Activated CD4-positive, alpha-beta T cell treated with anti-CD3 and anti-CD28 coated beads, Interleukin-2, amount 10 ng/mL, durations not matched to agents 24 days and 14 days (primary cell): ENCODE measurements at places on chromosomes 12 and 14. TPM values are rescaled to one million over a fixed set of nuclear protein-coding genes. Genes with fewer than 3 reads are reported as not detected.

Gene JAG2
- 9.7 and 11.2 TPM in 2 replicates for total RNA-seq

- DNase-seq: no peak
Observed at GRCh38 chr14:50778721-50779483, 52.1 kb downstream of the NIN start.

Gene RERGL
- not detected in 2 replicates for total RNA-seq

DNA sequence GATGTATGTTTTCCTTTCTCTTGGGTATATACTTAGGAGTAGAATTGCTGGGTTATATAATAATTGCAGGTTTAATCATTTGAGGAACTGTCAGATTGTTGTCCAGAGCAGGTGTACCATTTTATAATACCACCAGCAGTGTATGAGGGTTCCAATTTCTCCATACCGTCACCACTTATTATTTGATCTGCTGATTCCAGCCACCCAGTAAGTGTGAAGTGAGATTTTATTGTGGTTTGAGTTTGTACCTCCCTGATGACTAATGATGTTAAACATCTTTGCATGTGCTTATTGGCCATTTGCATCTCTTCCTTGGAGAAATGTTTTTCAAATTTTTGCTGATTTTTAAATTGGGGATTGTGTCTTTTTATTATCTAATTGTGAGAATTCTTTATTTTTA, 15.1 kb downstream of the NCKAP5L start:
- no peak for DNase-seq
